Spinal cord (tissue), 10 donors: ENCODE measurements at places on chromosomes 5 and 9. TPM values are rescaled to one million over a fixed set of nuclear protein-coding genes. Genes with fewer than 3 reads are reported as not detected.

DNA sequence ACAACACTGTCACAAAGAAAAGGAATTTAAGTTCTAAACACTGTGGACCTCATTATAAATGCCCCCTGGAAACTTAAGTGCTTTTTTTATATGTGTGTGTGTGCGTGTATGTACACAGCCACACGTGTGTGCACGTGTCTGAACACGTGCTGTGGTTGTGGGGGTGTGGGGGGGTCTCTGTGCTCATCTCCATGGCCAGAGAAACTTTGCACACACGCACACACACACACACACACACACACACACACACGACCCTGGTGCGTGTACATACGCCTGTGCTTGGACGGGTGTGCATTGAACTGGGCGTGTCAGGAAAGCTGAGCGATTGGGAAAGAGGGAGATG lies 27.9 kb downstream of the AMBP start:
- H3K4me3 ChIP-seq = no peak overlapping the region
- no peaks in the 10 kb centered on the region for H3K27me3 ChIP-seq
- no peak for DNase-seq
- H3K36me3 ChIP-seq = peaks cover 43% of the 10 kb centered on the region
- no peak overlapping the region for H3K27ac ChIP-seq

DNA sequence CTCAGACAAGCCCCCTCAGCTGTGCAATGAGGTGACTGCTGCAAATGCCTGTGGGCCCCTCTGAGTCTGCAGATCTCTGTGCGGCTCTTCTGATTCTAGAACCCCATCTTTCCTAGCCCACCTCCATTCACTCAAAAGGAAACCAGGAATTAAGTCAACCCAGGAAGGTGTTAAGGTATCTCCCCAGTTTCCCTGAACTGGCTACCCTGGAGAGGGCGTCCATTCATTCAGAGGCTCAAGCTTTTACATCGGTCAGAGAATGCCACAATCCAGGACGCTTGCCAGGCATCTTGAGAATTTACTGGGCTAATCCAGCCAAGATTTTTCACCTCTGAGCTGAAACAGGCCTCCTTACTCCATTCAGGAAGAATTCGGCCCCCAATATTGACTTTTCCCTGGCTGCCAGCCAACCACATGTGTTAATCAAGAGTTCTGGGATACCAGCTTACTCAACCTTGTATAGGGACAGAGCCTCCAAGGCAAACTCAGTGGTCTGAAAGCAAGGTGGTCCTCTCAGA lies 889 bp upstream of the ADAMTS12 start:
- no peaks in the 10 kb centered on the region for H3K36me3 ChIP-seq
- H3K4me3 ChIP-seq = peak overlapping the region; percentile 51
- H3K27me3 ChIP-seq = peaks cover 13% of the 10 kb centered on the region
- peak overlapping the region; percentile 67 for H3K27ac ChIP-seq

DNA sequence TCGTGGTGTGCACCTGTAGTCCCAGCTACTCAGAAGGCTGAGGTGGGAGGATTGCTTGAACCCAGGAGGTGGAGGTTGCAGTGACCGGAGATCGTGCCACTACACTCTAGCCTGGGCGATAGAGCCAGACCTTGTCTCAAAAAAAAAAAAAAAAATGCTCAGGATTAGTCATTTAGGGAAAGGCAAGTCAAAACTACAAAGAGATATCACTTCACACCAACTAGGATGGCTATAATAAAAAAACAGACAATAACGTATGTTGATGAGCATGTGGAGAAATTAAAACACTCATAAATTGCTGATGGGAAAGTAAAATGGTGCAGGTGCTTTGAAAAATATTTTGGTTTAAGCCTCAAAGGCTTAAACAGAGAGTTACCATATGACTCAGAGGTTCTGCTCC lies 6.3 kb upstream of the ANKRD34B start:
- no peak overlapping the region for H3K27ac ChIP-seq
- H3K4me1 ChIP-seq = no peaks in the 10 kb centered on the region
- peaks cover 13% of the 10 kb centered on the region for H3K27me3 ChIP-seq
- DNase-seq = no peak
- no peaks in the 10 kb centered on the region for H3K36me3 ChIP-seq

- H3K27me3 ChIP-seq = peaks cover 78% of the 10 kb centered on the region
- H3K36me3 ChIP-seq = no peaks in the 10 kb centered on the region
- H3K4me1 ChIP-seq = peaks cover 19% of the 10 kb centered on the region
- H3K27ac ChIP-seq = no peak overlapping the region
- no peak overlapping the region for H3K4me3 ChIP-seq
These were observed 14.1 kb downstream of the FOXD1 start for GRCh38 chr5:73434461-73434860.

GRCh38 chr9:122201641-122202040 lies 27.1 kb downstream of the LHX6 start:
- H3K4me3 ChIP-seq = no peak overlapping the region
- peaks cover 20% of the 10 kb centered on the region for H3K4me1 ChIP-seq
- H3K27me3 ChIP-seq = no peaks in the 10 kb centered on the region
- DNase-seq = no peak

- H3K4me1 ChIP-seq = peaks cover 6% of the 10 kb centered on the region
- H3K27me3 ChIP-seq = peaks cover 2% of the 10 kb centered on the region
- no peak overlapping the region for H3K27ac ChIP-seq
- DNase-seq = no peak
These were observed 104.3 kb upstream of the PITX1 start for GRCh38 chr5:135138116-135138850.

DNA sequence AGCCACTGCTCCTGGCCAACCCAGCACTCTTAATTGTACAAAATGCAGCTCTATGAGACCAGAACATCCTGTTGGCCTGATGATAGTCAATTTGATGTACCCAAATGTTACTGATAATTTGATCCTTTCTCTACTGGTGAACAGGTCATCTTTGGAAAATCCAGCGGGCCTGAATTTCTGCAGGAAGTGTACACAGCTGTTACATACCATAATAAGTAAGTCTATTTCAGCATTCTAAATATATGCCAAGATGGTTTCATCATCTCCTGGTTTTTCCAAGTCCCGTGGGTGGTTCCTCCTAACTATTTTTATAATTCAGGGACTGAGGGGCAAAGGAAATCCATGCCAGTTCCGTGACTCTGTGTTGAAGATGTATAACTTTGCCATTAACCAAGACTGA lies 155.4 kb downstream of the DOCK8 start:
- no peaks in the 10 kb centered on the region for H3K36me3 ChIP-seq
- H3K4me3 ChIP-seq = no peak overlapping the region
- DNase-seq = no peak

- peaks cover 33% of the 10 kb centered on the region for H3K4me1 ChIP-seq
- no peak for DNase-seq
- peak overlapping the region; percentile 16 for H3K27ac ChIP-seq
- H3K36me3 ChIP-seq = peaks cover 6% of the 10 kb centered on the region
- no peak overlapping the region for H3K4me3 ChIP-seq
These were observed 110.1 kb downstream of the MVB12B start for GRCh38 chr9:126436545-126437267.

DNA sequence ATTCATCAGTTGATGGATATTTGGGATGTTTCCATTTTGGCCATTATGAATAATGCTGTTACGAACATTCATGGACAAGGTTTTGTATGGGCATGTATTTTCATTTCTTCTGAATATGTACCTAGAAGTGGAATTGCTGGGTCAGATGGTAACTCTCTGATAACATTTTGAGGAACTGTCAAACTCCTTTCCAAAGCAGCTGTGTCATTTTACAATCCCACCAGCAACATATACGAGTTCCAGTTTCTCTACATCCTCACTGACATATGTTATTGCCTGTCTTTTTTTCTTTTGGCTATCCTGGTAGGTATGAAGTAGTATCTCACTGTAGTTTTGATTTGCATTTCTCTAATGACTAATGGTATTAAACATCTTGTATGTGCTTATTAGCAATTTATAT lies 86.7 kb downstream of the PRKACG start:
- no peaks in the 10 kb centered on the region for H3K4me1 ChIP-seq
- no peak overlapping the region for H3K27ac ChIP-seq
- no peaks in the 10 kb centered on the region for H3K36me3 ChIP-seq
- no peak for DNase-seq
- H3K27me3 ChIP-seq = no peaks in the 10 kb centered on the region
- no peak overlapping the region for H3K4me3 ChIP-seq

- no peaks in the 10 kb centered on the region for H3K4me1 ChIP-seq
- no peaks in the 10 kb centered on the region for H3K27me3 ChIP-seq
- H3K36me3 ChIP-seq = no peaks in the 10 kb centered on the region
- no peak overlapping the region for H3K4me3 ChIP-seq
These were observed 183.2 kb upstream of the TUSC1 start for GRCh38 chr9:25861421-25861820.

DNA sequence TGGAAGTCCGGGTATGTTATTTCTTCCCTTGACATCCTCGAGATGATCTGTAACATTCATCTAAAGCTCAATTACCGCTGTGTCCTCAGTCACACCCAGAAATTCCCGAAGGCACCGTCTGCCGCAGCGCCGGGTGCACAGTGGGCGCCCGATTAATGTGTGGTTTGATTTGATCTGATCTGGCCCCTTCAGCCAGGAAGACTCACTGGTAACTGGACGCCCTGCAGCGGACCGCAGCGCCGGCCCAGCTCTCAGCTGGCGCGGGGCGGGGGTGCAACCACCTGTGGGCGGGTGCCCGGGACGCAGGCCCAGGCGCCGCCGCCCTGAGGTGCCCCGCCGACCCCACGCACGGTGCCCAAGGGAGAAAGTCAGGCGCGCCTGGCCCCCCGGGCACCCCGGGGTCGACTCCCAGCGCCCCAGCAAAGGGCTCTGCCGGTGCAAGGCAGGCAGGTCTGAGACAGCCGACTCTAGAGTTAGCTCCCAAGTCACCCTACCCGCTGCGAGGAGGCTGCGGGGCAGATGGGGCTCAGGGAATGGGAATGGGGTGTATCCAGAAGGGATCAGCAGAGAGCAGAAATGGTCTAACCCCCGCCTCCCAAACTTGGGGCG lies 1.7 kb downstream of the EPB41L4B start:
- H3K27me3 ChIP-seq = peaks cover 5% of the 10 kb centered on the region
- H3K27ac ChIP-seq = peak overlapping the region; percentile 63
- no peak for DNase-seq
- H3K4me1 ChIP-seq = peaks cover 57% of the 10 kb centered on the region
- H3K4me3 ChIP-seq = peak overlapping the region; percentile 72
- H3K36me3 ChIP-seq = no peaks in the 10 kb centered on the region

DNA sequence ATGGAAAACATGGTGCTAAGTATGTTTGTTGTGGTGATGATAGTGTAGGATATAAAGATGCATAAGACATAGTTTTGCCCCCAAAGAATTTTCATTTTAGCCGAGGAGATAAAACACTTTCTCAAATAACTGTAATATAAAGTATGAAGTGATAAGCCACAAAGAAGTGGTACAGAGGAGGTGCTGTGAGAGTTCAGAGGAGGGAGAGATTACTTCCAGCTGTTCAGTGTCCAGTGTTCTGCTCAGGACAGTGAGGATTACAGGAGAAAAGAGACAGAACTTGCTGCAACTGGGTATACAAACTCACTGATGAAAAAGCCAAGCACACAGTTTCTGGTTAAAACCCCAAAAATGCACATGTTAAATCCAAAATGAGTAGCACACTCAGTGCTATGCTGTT lies 309.3 kb downstream of the KIAA0825 start:
- DNase-seq = no peak
- H3K36me3 ChIP-seq = no peaks in the 10 kb centered on the region
- no peak overlapping the region for H3K27ac ChIP-seq

GRCh38 chr9:23663946-23664345 lies 162.1 kb downstream of the ELAVL2 start:
- no peak overlapping the region for H3K27ac ChIP-seq
- no peak overlapping the region for H3K4me3 ChIP-seq
- H3K4me1 ChIP-seq = no peaks in the 10 kb centered on the region
- no peak for DNase-seq
- peaks cover 3% of the 10 kb centered on the region for H3K36me3 ChIP-seq

DNA sequence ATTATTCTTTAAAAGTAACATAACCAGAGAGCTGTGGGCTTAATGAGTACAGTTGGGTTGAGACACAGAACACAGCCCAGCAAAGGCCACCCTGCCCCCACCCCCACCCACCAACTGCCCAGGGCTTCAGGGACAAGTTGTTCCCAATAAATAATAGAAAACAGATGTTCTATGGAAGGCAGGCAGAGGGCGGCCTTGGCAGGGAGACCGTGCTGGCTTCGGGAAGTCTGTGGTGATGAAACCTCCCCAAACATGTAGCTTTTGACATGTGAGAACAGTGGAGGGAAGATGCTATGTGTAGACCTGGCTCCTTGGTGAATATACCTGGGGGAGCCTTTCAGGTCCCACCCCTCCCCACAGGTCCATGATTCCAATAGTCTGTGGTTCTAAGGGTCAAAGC lies 10.0 kb downstream of the TRAF1 start:
- peaks cover 18% of the 10 kb centered on the region for H3K4me1 ChIP-seq
- no peak overlapping the region for H3K27ac ChIP-seq
- H3K4me3 ChIP-seq = no peak overlapping the region

- no peak overlapping the region for H3K27ac ChIP-seq
- no peaks in the 10 kb centered on the region for H3K36me3 ChIP-seq
- no peaks in the 10 kb centered on the region for H3K4me1 ChIP-seq
- DNase-seq = no peak
- H3K27me3 ChIP-seq = peaks cover 2% of the 10 kb centered on the region
These were observed 122.6 kb downstream of the RASEF start for GRCh38 chr9:82940376-82940775.

DNA sequence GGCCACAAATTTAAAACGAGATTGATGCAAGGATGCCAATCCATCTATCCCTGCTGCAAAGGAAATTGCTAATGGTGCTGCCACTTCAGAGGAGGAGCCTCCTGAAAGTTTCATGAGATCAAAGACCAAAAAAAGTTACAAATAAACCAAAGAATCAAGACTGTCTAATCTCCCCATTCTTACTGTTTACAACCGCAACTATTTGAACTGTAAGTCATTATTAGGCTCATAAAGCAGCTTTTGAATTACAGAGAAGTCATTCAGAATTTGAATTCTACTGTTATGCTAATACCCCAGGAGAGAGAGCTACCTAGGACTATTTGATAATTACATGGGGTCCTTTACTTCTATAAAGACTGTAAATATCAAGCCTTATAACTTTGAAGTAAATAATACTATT lies 1613.6 kb upstream of the WWC1 start:
- no peaks in the 10 kb centered on the region for H3K4me1 ChIP-seq
- H3K27ac ChIP-seq = no peak overlapping the region
- no peak overlapping the region for H3K4me3 ChIP-seq

- H3K27me3 ChIP-seq = no peaks in the 10 kb centered on the region
- H3K4me1 ChIP-seq = no peaks in the 10 kb centered on the region
- no peak for DNase-seq
These were observed 37.5 kb downstream of the ACTBL2 start for GRCh38 chr5:57445006-57445704.

DNA sequence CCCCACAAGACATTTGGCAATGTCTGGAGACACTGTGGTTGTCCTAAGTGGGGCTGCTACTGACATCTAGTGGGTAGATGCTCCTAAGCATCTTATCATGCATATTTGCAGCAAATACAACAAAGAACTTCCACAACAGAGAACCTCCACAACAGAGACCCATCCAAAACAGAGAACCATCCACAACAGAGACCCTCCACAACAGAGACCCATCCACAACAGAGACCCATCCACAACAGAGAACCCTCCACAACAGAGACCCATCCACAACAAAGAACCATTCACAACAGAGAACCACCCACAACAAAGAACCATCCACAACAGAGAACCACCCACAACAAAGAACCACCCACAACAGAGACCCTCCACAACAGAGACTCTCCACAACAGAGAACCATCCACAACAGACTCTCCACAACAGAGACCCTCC lies 32.8 kb downstream of the ARPC5L start:
- H3K4me1 ChIP-seq = peaks cover 9% of the 10 kb centered on the region
- peaks cover 61% of the 10 kb centered on the region for H3K36me3 ChIP-seq
- no peak overlapping the region for H3K27ac ChIP-seq
- peak; percentile 83 for DNase-seq
- no peaks in the 10 kb centered on the region for H3K27me3 ChIP-seq

PCDHGA8 gene
- total RNA-seq = 4.6 TPM

SCGB3A1 gene
- total RNA-seq = 1.7 TPM

OR1J2 gene
- not detected for total RNA-seq

NSG2 gene
- 366 TPM for total RNA-seq

TPPP gene
- total RNA-seq = 17.4 TPM

GCNT1 gene
- 4.4 TPM for total RNA-seq

TLX3 gene
- 2.0 TPM for total RNA-seq
